ENCODE measurements at places on chromosomes 12 and 14.

- no peak for DNase-seq
These were observed 781.4 kb downstream of the NRXN3 start for GRCh38 chr14:78951602-78952001.

- no peak for DNase-seq
These were observed 84.1 kb upstream of the TBX3 start for GRCh38 chr12:114767906-114768722.

- no peak for DNase-seq
These were observed 21.0 kb upstream of the MDM2 start for GRCh38 chr12:68786929-68787328.

GRCh38 chr12:27550653-27550975, 26.6 kb downstream of the PPFIBP1 start:
- no peak for DNase-seq

- DNase-seq: no peak
These were observed 23.6 kb upstream of the ATF1 start for GRCh38 chr12:50740307-50740706.

GRCh38 chr12:8603856-8604255, 8.8 kb downstream of the AICDA start:
- no peak for DNase-seq

DNA sequence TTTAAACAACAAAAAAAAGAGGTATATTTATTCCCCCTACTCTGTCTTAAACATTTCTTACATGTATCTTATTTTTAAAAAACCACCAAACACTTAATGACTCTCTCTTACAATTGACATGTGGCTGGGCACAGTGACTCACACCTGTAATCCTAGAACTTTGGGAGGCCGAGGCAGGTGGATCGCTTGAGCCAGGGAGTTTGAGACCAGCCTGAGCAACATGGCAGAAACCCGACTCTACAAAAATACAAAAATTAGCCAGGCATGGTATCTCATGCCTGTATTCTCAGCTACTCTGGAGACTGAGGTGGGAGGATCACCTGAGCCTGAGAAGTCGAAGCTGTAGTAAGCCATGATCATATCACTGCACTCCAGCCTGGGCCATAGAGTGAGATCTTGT, 16.0 kb downstream of the SLC41A2 start:
- DNase-seq: no peak

- no peak for DNase-seq
These were observed 74.7 kb downstream of the ITPK1 start for GRCh38 chr14:93040982-93041381.

- DNase-seq: no peak
These were observed 185.8 kb downstream of the SLC15A4 start for GRCh38 chr12:128637642-128638606.

DNA sequence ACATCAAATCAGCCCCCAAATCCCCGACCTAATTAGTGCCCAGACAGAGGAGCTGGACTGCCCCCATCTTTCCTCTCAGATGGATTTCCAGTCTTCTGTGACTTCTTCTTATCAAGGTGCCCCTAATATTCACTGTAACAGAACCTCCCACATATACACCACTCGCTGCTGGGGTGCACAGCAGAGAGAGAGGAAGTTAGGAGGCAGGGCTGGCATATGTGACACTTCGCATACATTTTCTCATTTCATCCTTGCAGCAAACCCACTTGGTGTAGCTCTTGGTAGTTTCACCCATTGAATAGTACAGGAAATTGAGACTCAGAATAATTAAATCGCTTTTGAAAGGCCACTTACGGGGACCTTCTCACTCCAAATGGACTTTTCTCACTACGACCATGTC, 56.5 kb upstream of the CCND2 start:
- no peak for DNase-seq

GRCh38 chr12:47328831-47329545, 249.2 kb upstream of the AMIGO2 start:
- DNase-seq: no peak
